Caudate nucleus (tissue), 63 donors: ENCODE measurements at places on chromosomes 12 and 14.

DNA sequence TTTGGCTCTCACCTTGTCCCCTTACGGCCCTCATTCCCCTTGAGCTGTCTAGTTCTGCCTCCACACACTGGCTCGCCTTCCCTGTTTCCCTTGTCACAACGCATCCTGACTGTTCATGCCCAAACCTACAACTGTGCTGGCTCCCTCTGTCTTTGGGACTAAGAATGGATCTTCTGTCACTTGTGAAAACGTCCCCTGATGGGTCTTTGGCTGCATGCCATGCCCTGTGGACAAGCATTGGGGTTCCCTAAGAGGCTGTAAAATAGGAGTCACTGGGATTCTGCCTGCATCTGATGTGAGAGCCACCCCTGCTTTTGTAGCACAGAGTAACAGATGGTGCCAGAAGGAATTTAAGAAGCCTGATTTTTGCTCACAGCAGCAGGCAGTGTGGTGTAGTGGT, 285.3 kb upstream of the CRY1 start:
- DNase-seq, result no peak

- DNase-seq, result no peak
Observed at GRCh38 chr14:35304812-35305462, 12.8 kb downstream of the PSMA6 start.

- no peak for DNase-seq
Observed at GRCh38 chr12:108696111-108696995, 35.0 kb downstream of the CORO1C start.

DNA sequence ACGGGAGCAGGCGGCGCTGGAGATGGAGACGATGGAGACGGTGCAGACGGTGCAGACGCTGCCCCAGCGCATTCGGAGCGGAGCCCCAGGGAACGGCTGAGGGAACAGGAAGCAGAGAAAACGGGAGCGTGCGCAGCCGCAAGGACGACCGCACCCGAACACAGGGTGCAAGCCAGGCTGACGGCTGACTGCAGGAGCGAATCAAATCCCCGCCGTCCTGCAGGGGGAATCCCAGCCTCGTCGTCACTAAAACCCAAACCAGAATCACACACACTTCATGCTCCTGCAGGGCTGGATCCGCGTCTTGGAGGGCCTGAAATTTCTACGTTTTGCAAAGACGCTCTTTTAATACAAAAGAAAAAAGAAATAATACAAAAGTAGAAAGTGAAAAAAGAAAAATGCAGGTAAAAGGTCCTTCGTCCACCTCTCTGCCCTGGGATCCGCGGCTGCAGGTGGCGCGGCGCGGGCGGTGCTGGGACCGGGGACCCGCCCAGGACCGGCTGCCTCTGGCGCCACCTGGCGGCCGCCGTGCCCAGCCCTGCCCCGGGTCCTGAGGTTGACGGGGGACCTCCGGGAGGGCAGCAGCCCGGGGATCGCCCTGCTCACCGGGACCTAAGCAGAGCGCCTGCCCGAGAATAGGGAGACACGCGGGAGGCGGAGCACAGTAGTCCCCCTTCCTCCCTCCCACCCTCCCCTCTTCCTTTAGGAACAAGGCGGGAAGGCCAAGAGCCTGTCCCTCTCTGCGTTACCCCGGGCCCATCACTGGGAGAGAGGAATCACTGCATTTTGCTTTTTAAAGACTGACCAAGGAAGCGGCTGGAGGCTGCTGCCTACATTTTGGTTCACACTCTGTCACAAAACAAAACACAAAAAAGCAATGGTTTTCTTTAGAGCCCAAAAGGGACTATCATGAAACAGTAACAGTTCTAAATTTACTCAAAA, 20.1 kb downstream of the STX2 start:
- DNase-seq, result no peak

DNA sequence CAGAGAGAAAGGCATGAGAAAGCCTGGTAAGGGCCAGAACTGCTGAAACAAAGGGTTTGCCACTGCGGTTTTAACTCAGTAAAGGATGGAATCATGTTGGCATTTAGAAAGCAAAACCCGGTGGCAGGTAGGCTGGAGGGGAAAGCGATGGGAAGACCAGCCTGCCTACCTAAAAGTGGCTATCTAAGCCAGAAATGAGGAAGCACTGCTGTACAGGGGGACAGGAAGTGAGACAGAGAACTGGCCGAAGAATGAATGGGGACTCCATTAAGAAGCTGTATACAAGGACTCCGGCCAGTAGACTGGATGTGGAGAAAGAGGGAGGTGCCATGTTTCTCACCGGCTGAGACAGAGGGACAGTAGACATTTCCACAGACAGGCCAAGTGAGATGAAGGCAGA, 48.2 kb downstream of the PPM1H start:
- no peak for DNase-seq

DNA sequence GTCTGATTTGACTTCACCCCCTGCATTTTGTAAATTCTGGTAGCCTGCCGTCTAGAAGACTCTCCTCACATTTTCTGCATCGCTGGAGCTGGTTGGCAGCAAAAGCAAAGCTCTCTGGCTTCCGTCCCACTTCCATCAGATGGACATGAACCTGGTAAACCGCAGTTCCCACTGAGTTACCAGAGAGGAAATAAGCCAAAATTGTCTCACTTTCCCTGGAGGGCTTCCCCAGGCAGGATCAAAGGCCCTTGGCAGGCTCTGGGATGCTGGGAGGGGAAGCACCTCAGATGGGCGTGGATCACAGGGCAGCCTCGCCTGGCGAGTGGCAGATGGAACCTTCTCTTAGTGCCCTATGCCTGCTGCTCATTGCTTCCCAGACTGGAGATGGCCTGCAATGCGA, 243.5 kb downstream of the TMEM132C start:
- no peak for DNase-seq

- no peak for DNase-seq
Observed at GRCh38 chr12:122054842-122055520, 23.6 kb upstream of the MLXIP start.

DNA sequence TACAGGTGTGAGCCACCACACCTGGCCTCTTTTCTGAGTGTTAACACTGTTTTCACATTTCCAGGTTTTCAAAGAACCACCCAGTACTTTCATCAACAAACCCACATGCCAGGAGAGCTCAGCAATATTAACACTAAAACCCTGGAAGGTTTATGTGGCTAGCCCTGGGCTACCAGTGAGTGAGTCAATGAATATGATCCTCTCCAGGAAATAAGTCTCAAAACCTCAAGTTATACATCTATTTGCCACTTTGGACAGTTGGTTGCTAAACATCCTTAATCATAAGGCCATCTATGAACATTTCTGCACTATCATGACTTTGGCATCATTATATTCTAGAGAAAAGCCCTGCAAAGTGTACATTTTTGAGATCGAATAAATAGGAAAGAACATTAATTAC, 6.3 kb upstream of the CDKL1 start:
- DNase-seq, result no peak

DNA sequence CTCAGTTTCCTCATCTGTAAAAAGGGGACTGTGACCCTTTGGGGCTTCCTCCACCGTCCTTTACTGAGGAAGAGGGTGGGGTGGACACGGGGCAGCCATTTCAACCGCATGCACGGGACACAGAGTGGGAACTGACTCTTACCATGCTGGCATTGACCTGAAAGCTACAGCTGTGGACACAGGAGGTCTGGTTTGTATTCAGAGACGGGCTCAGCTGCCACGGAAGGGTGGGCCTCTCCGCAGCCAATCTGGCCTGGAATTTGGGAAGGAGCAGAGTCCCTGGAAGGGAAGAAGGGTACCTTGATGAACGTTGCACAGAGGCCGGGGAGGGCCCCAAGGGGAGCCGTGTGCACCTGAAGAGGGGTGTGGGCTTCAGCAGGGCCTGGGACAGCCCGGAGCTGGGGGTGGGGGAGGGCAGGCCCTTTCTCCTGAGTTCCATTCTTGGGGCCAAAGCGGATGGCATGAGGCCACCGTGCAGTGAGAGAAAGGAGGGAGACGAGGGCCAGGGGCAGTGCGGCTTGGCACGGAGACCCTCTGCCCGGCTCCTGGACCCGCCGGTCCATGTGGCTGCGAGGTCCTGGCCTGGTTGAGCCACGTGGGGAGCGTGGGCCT, 14.5 kb downstream of the TNFAIP2 start:
- no peak for DNase-seq

DNA sequence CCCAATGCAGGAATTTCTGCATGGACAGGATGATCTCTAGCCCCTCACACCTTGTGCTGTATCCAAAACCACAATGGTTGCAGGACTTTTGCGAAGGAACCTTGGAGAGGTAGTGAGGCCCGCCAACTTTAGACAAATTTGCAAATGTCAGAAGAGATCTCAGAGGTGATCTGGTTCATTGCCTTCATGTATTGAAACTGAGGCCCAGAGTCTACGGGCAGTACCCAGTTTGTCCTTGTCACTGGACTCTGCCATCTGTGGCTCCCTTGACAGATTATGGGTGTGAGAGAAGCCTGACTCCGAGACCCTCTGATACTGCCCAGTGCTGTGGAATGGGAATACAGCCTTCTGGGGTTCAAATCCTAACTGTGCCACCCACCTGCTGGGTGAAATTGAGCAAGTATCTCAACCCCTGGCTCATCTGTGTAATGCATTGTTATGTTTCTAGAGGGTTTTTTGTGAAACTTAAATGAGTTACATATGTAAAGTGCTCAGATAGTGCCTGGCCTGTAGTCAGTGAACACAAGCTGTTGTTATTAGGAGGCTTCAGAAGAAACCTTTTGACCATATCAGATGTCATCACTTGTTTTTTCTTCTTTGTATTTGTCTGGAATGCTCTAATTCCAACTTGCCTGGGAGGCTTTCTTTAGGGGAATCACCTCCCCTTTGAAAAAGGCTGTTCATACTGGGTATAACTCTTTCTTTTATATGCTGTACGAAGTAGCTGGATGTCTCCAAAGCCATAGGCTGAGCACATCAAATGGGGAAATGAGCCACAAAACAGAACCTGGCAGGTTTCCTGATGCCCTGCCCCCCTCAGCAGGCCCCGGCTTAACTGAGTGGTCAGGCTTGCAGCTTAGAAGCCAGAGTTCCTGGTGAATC, 71.4 kb upstream of the SRSF5 start:
- no peak for DNase-seq

- DNase-seq, result no peak
Observed at GRCh38 chr12:117456076-117456475, 94.7 kb upstream of the NOS1 start.

GRCh38 chr12:117525766-117526165, 164.3 kb upstream of the NOS1 start:
- no peak for DNase-seq

DNA sequence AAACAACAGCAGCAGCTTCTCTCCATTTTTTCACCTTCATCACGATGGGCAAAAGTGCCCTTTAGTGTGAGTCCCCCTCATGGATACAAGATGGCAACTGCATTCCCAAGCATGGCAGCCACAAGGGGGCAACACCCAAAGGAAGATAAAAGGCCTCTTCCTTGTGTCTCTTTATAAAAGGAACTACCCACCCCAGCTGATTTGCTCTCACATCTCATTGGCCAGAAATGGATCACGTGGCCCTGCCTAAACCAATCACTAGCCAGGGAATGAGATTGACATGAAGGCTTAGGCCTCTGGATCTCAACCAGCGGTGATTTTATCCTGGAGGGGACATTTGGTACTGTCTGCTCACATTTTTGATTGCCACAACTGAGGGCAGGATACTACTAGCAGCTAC, 21.9 kb upstream of the IFT81 start:
- DNase-seq, result no peak

DNA sequence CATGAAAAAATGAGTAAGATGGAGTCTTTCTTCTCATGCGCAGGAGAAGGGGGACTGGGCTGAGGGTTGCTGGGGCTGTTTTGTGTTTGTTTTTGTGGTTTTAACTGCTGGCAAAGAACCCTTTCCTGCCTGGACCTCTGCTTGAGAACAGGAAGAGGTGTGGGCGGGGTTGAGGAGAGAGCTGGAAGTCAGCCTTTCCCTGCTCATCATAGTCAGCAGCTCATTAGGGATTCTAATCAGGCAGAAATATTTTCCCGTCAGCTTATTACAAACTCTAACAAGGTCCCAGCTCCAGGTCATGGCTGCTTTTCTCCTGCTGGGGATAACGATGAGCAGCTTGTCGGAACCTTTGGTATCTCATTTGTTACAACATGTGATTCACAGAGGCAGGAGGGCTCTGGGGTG, 185.0 kb upstream of the NRXN3 start:
- no peak for DNase-seq
